Endothelial cell of umbilical vein (primary cell): ENCODE measurements at places on chromosomes 5 and 9. TPM values are rescaled to one million over a fixed set of nuclear protein-coding genes. Genes with fewer than 3 reads are reported as not detected.
A peak's percentile ranks its signal among the peaks of the same experiment; 100 is the strongest.

- DNase-seq, result no peak
Measured at GRCh38 chr5:79876456-79876855, 114.6 kb downstream of the MTX3 start.

DNA sequence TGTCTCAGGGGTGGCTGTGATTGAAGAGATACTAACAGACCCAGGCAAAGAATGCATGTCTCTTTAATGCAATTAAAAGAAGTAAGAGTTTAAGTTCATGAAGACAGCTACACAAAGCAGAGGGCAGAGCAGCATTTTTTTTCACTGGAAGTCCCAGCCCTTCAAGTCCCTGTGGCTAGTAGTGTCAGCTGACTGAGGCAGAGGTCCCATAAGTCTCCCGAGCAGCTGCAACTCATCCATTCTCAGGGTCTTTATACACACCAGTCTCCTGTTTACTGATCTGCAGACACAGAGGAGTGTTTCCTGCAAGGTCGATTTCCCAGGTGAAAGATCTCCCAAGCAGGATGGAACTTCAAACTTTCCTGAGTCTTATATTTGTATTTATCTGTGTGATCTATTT lies 169.4 kb upstream of the GLRA1 start:
- DNase-seq, result no peak

DNA sequence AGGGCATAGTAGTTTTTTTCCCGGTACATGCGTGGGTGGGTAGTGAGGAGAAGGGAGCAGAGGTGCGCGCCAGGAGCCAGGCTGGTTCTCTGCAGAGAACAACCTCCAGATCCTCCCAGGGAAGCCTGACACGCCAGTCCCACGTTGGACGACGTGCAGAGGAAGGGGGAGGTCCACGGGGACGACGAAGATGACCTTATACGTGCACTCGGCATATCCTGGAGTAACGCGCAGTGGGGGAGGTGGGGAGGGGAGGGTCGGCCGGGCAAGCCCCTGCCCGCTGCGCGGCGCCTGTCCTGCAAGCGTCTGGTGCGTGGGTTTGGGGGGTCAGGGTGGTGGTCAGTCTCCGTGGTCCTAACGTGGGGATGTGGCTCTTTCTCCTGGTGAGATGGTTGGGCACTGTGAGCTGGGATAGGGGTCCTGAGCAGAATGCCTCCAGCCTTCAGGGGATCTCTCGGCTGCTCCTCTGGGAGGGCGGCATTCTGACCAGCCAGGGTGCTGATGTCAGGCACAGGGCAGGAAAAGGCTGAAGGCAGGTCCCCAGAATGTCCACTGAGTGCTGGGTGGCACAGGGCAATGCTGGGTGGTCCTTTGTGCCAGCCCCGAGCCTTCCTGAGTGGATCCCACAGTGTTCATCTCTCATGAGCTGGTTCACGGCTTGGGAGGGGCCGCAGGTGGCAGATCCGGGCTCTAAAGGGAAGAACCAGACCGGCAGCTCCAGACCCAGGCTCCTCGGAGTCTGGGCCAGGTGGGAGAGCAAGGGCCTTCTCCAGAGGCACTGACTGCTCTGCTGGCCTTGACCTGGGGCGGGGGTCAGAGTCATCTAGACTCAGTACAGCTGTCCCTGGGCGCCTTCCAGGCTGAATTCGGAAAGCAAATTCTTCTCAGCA lies 10.5 kb upstream of the SCGB3A1 start:
- DNase-seq, result no peak

DNA sequence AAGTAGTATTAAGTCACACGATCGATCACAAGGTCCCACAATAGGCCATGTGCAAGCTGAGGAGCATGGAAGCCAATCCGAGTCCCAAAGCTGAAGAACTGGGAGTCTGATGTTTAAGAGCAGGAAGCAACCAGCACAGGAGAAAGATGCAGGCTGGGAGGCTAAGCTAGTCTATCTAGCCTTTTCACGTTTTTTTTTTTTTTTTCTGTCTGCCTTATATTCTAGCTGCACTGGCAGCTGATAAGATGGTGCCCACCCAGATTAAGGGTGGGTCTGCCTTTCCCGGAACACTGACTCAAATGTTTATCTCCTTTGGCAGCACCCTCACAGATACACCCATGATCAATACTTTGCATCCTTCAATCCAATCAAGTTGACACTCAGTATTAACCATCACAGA lies 6.5 kb downstream of the PPIP5K2 start:
- DNase-seq, result no peak

GRCh38 chr9:120289990-120290975 lies 289.7 kb downstream of the CDK5RAP2 start:
- no peak for DNase-seq

DNA sequence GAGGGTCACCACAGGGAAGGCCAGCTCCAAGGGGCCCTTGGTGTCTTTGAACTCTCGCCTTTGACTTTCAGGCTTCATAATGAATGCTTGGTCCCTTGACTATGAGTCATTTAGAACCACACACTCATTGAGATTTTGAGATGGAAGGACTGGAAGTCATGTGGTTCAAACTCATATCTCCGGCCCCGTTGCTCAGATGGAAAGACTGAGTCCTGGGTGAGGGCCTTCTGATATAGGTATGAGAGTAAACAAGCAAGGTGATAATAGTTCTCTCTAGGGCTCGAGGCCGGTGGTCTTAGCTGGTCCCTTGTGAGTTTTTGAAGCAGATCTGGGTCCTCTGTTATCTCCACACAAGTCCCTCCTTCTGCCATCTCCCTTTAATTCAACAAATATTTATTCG lies 210.6 kb downstream of the PAX5 start:
- DNase-seq, result no peak

- no peak for DNase-seq
Measured at GRCh38 chr9:116959809-116960208, 272.7 kb downstream of the TRIM32 start.

- peak; percentile 64 for DNase-seq
Measured at GRCh38 chr5:16666883-16667398, 50.1 kb upstream of the RETREG1 start.

DNA sequence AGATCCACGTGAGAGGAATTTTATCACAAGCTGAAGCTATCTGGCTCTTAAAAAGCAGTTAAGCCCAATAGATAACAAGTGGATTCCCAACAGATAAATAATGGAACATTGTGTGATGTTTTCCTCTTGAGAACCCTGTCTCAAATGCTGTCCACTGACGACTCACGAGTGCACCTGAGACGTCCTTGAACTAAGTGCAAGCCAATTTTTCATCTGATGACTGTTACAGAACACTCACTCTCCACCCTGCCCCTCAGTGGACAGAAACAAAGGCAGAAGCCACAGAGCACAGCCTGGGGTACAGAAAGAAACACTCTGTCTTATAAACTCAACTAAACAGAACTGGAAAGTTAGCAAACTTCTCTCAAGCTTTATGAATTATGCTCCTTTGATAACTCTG lies 199.5 kb downstream of the KCNN2 start:
- DNase-seq, result no peak

DNA sequence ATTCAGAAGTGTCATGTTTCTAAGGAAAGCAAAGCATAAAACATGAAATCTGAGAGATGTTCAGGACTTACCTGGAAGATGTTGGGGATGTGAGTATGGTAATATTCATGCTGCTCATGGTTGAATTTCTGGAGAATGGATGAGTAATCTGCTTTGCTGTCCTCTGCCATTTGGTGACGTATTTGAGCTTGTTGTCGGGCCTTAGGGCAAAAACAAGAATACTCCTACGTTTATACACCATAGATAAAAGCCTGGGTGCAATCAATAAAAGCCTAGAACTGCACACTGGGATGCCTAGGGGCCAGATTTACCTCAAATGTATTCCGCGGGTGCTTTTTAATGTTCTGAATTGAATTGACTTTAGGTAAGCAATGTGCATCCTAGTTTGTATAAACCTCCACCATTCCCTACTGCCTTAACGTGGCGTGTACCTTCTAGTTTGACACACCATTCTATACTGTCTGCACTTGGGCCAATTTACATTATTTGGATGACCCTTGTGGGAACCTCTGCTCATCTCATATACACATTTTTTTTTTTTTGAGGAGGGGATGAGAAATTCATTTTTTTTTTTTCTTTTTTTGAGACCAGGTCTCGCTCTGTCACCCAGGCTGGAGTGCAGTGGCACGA lies 94.4 kb downstream of the USP20 start:
- DNase-seq, result no peak

- peak; percentile 48 for DNase-seq
Measured at GRCh38 chr5:79255786-79256557, 20.0 kb downstream of the JMY start.

DNA sequence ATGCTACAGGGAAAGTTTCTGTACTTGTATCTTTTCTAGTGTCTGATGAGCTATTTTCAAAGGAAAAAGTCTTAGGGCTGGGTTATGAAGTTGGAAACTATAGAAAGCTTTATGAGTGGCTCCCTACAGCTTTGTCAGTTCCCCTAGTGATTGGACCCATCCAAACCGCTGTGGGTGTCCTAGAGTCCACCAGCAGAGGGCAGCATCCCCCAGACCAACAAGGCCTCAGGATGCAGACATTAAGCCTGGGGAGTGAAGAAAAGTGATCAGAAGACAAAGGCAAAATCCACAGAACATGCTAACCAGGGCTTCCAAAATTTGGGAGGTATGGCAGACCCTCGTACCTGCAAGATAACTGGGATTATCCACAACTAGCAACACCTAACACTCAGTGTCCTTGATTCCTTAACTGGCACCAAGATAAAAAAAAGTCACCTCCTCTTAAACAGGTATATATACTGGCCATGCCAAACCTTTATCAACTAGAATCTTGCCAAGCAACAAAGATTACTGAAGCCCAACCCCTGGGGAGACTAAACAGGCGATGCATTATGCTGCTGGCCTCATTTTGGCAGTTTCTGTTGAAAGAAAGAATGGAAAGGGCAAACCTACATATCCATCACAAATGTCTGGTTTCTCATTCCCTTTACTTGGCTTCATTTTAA lies 110.4 kb upstream of the NR5A1 start:
- peak; percentile 75 for DNase-seq

GRCh38 chr5:111511831-111512374 lies 432 bp downstream of the STARD4 start:
- peak; percentile 57 for DNase-seq

DNA sequence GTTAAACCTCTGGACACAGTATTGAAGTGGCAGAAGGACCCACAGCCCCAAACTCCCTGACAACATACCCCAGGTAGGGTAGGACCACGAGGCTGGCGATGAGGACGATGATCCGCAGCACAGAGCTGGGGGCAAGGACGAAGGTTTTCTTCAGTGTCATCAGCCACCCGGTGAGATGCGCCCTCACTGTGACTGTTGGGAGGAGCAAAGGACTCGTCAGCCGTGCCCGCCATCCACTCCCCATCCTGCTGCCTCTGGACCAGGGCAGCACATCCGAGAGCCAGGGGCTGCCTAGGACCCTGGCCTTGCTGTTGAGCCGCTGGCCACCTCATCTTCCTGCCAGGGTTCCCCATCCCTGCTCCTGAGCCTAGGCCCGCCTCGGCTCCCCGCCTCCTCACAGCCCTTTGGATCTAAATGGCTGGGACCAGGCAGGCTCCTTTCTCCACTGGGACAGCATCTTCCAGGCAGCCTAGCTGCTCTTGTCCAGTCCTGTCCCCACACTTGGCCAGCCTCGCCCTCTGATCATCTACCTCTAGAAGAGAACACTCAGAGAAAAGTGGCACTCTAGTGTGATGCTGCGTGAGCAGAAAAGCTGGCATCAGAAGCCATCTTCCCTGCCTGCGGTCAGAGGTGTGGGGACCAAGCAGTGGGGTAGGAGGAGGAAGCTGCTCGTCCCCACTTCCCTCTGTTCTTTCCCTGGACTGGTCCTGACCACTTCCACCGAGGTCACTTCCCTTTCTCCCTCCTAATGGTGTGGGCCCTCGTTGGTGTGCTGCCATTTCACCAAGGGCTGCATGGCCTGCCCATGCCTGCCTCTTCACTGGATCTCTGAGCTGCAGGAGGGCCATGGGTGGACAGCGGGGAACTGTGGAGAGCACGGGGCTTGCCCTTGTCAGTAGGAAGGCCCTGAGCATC lies 49.2 kb downstream of the OTULIN start:
- no peak for DNase-seq

DNA sequence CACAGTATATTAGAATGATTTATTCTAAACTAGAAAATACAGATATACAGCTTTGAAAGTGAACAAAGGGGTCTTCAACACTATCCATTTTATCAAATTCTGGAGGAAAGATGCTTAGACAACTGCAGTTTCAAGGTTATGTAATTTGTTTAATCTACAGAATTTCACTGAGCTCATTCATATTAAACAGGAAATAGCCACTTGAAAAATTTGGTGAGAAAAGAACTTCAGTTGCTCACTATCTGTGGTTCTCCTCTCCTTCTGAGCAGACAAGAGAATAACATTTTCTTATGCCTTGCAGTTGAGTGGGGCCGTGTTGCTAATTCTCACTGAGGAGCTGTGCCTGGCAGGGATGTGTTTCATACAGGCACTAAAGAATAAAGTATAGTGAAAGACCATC lies 1428.2 kb downstream of the CDH12 start:
- DNase-seq, result no peak

PCAT7 gene
- total RNA-seq, result not detected in 2 replicates

SH3TC2 gene
- 3.3 and 4.3 TPM in 2 replicates for total RNA-seq

TSSK1B gene
- total RNA-seq, result 0.12 TPM in 1 of 2 replicates, not detected in the other

IL4 gene
- total RNA-seq, result not detected in 2 replicates

ADAMTSL2 gene
- total RNA-seq, result not detected in 2 replicates

PCDHA7 gene
- total RNA-seq, result 0.14 TPM in 1 of 2 replicates, not detected in the other

PCDH1 gene
- 136 and 170 TPM in 2 replicates for total RNA-seq

PCDHGB7 gene
- 12.6 and 13.0 TPM in 2 replicates for total RNA-seq

OBP2B gene
- not detected in 2 replicates for total RNA-seq

PKD2L2 gene
- not detected in 2 replicates for total RNA-seq

WNK2 gene
- total RNA-seq, result not detected in 2 replicates

OR2K2 gene
- not detected in 2 replicates for total RNA-seq
